ENCODE measurements at places on chromosomes 2 and 18. TPM values are rescaled to one million over a fixed set of nuclear protein-coding genes. Genes with fewer than 3 reads are reported as not detected.

- peak; percentile 40 for DNase-seq
These were observed 83.4 kb upstream of the RTN4 start for GRCh38 chr2:55133467-55134315.

DNA sequence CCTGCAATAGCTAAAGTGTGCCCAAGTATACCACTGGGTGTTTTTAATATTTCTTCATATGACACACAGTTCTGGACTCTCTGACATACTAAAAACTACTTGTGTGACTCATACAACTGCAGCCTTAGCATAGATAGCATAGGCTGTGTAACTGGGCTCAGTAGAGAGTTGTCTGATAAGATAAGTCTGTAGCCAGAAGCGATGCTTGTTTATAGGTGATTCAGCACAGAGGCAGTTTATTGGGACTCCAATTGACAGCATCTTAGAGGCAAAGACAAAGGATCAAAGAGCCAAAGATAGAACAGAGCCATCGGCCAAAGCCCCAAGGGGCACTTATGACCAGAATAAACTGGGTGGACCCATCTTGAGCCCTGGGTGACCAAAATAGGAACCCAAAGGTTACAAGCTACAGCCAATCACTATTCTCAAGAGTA lies 42.3 kb downstream of the AAK1 start:
- DNase-seq: no peak

DNA sequence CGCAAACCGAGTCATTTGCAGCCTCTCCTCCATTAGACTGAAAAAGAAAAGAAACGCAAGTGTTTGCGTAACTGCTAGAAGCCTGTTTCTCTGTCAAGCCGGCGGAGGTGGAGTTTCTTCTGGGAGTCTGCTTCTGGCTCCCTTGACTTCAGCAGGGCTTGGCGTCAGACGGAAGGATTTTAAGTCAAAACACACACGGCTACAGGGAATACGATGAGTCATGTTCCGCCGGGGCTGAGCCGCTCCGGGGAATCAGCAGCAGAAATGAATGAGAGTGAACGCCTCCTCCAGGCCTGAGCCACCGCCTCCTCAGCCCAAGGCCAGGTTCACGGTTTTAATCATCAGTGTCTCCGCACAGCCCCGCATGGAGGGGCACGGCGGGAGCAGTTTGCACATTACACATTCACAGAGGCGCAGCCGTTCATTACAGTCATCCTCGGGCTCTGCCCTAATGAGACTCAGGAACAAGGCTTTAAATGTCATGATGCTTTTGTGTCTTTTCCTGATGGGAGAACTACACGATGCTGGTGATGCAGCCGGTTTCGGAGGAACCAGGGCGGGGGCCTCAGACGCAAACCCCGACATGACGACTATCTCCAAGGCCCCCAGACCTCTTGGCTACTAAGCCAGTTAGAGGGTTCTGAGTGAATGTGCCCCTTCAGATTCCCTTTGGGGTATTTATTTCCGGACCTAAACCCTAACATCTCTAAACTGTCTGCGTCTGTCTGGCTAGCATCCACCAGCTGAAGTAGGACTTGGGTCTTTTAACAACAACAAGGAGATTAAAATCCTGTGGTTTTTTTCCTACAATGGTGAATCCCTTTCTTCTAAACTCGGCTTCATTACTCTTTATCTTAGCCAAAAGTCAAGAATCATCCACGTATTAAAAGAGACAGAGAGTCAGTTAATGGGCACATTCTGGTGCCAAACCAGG lies 11.1 kb upstream of the SCG2 start:
- DNase-seq: peak; percentile 48

- DNase-seq: no peak
These were observed 893.3 kb upstream of the TMEFF2 start for GRCh38 chr2:193088026-193088425.

DNA sequence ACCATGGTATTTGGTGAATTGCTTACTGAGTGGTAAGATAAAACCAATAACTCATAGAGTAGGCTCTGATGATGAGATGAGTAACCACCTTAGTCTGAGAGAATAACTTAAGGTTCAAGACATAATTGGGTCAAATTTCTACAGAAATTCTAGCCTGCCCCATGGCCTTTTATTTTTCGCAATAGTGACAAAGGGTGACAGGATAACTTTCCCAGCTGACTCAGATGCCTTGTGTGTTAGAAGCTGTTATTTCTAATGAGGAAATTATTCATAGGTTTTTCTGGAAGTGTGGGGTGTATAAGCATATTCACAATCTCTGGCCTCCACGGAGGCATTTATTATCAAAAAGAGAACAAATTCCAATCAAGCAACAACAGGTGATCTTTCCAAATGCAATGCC lies 159.0 kb downstream of the NUP35 start:
- no peak for DNase-seq

DNA sequence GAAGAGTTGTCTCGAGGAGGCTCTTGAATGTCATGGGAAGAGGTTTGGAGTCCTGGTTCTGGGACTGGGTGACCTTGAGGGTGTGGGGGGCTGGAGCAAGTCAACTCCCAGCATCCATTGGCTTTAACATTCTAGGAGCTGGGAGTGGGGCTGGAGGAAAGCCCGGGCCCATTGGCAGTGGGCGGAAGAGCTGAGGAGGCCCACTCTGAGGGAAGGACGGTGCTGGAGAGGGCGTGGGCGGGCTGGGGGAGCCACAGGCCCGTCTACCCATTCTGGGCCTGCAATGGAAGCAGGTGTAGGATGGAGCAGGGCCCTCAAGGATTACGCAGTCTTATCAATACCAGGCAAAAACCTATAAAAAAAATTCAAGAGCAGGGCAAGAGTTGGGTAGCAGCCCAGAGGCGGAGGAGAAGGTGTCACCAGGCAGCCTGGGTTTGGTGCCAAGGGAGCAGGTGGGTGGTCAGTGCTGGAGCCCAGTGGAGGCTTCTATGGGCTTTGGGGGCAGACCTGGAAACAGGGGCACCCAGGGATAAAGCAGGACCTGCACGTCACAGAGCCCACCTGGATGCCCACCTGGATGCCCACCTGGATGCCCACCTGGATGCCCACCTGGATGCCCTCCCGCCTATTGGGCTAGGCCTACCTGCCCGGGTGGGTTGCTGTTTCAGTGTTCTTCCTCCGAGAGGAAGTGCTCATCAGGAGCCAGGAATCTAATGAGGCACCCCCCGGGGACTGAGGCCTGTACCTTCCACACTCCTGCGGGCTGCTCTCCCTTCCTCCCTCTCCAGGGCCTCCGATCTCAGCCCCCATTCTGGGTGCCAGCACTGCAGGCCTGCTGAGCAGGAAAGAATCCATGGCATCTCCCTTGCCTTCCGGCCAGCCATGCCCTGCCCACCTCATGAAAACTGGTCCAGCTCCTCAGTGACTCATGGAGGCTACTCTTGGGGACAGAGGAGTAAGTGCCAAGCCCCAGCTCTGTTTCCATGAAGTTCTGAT lies 71.3 kb downstream of the CTIF start:
- no peak for DNase-seq

DNA sequence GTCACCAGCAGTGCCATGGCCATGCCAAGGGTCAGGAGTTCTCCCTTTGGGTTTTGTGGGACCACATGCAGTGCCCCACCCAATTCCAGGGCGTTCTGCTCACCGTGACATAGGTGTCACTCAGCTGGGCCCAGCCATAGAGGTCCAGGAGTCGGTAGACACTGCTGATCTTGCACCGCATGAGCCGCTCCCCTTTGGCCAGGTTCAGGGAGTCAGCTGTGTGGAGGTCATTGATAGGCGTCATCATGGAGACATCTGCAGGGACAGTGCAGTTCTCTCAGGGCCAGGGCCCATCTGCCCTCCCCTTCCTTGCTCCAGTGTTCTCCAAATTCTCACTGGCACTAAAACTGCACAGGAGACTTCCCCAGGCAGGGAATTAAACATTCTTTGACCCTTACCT lies 71.9 kb downstream of the ADD2 start:
- DNase-seq: no peak

DNA sequence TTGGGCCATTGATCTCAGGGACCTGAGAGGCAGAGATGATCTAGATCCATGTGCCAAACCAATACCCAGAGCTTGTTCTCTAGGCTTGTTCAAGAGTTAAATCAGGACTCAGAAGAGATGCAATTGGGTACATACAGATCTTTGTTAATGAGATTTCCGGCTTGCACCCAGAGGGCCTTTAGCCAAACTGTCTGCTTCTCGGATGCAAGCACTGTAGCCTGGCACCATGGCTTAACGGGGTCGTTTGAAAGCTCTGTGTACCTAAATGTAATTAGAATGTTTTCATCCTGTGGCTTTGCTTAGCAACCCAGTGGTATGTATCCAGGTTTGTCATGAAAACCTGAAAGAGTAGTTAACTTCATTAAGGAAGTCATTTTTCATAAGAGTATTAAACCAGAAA lies 94.2 kb downstream of the TPGS2 start:
- no peak for DNase-seq

Gene IL1R1
- 20.0 TPM for total RNA-seq

GRCh38 chr18:68733707-68734106 lies 18.8 kb upstream of the TMX3 start:
- no peak for DNase-seq

DNA sequence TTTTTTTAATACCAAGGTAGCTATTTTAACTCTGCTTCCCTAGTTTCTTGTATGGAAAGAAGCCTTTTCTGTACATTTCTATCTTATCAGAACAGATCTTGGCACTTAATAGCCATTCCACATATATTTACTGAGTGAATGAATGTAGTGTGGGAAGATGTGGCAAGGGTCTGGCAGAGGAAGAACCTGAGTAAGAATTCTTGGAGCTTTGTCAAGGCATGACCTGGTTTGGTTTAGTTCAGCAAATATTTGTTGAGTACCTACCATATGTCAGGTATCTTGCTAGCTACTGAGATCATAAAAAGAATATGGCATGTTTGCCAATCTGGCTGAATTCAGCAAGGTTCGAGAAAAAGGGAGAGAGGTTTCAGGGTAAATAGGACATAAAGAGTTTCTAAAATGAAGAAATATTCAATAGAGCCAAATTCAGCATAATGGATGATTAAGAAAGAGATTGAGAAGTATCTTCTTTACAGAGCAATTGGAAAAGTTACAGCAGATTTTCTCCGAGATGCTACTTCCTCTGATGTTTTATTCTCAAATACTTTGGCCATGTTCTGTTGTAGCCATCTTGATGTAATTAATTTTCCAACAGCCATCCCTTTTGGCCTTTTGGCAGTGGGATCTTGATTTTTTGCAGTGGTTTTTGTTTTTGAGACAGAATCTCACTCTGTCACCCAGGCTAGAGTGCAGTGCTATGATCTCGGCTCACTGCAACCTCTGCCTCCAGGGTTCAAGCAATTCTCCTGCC lies 21.7 kb upstream of the MEP1B start:
- no peak for DNase-seq

DNA sequence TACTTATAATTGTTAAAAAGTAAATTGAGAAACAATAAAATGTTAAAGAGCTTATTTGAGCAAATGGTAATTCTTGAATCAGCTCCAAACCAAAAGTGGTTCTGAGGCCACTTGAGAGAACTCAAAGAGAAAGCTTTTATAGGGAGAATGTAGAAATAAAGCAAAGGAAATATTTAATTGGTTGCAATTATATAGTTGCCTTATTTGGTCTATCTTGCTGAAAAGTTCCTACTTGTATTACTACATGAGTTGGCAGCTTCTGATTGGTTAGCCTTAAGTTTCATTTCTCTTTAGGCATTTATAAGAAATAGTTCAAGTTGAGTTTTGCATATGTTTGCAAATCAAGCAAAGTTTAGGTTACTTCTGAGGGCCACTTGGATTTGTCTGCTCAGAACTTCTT lies 38.1 kb downstream of the SCN2A start:
- no peak for DNase-seq

Gene MYO7B
- total RNA-seq: 1,039 TPM

DNA sequence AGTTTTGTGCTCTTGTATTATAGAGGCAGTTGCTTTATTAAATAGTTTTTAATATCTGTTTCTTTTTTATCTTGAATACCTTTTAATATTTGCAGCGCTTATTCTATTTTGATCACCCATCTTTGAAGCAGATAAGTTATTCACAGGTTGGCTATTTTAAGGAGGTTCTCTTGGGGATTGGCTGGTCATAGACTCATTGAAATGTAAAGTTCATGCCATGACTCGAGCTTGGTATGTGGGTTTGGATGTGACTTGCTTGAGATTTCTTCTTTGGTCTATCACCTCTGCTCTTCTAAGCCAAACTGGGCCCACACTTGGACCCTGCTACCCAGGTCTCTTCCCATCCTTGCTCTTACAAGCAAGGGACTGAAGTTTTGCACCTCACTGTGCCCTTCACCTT lies 33.6 kb downstream of the FARP2 start:
- DNase-seq: no peak

GRCh38 chr2:30165617-30166016 lies 18.8 kb downstream of the YPEL5 start:
- no peak for DNase-seq
